ENCODE measurements at places on chromosomes 5 and 9. TPM values are rescaled to one million over a fixed set of nuclear protein-coding genes. Genes with fewer than 3 reads are reported as not detected.

GRCh38 chr9:121498150-121498486 lies 1.5 kb downstream of the GGTA1 start:
- peak; percentile 73 for DNase-seq

- no peak for DNase-seq
These were observed 115.4 kb upstream of the GAS1 start for GRCh38 chr9:87062746-87063145.

ELOVL7 gene
- 0.34 TPM for total RNA-seq

ZBTB34 gene
- total RNA-seq: 7.7 TPM

DNA sequence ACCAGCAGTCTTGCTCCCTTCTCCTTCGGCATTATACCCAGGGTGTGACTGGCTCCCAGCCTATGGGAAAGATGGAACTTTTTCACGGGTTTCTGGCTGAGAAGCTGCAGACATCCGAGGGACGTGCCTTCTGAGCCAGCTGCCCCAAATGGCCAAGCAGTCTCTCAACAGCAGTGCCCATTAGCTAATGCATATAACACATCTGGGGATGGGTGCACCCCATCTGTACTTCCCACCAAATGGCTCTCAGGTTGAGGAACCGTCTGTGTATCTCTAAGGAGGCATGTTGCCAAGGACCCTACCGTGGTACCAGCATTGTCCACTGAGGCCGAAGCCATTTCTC lies 25.0 kb downstream of the C5orf15 start:
- DNase-seq: no peak

- peak; percentile 61 for DNase-seq
These were observed at the start of gene SIT1 for GRCh38 chr9:35650341-35651158. Gene SIT1, minus strand, starts transcription at chr9:35650931. Its CDS starts 78 bp downstream, at chr9:35650853.

DNA sequence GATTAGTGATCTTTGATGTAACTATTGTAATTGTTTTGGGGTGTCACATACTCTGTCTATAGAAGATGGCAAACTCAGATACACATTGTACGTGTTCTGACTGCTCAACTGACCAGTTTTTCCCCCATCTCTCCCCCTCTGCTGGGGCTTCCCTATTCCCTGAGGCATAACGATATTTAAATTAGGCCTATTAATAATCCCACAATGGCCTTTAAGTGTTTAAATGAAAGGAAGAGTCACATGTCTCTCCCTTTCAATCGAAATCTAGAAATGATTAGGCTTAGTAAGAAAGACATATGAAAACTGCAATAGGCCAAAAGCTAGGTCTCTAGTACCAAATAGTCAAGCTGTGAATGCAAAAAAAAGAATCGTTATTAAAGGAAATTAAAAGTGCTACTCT lies 265.6 kb downstream of the TMEM232 start:
- DNase-seq: no peak

All from activated CD8-positive, alpha-beta T cell treated with anti-CD3 and anti-CD28 coated beads, Interleukin-2, amount 10 ng/mL, durations not matched to agents 7 days and 5 days (primary cell).